ENCODE measurements at places on chromosomes 7 and 10.

GRCh38 chr7:80760292-80760691, 121.8 kb downstream of the CD36 start:
- DNase-seq, result no peak

DNA sequence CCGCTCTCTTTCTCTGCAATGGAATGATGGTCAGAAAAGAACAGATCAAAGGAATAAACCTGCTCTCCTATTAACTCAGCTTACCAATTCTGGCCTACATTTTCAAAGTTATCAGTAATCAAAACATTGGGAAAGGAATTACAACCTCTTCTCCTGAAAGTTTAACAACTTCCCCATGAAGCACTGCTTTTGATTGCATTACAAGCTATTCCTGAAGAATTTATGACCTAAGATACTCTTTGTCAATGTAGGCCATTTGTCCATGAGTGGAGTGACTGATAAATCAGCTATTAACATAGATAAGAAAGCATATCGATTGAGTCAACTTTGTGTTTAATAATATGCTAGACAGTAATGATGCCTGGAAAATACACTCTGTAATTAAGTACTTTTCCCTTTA, 271.7 kb upstream of the C7orf33 start:
- no peak for DNase-seq

DNA sequence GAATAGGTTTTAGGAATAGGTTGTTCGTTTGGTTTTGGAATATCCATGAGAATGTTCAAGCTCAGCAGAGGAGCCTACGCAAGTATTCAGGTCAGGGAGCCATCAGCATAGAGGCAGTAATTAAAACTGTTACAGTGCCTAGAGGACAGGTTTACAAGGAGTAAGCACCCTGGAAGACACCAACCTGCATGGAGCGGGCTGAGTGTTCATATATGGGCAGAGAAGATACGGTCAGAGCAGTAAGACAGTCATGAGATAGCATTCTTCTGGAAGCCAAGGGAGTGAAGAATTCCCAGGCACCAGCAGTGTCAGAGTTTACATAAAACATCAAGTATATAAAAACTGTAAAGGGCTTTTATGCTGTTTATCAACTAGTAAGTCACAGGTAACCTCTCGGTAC, 96.5 kb downstream of the LRRC4 start:
- no peak for DNase-seq

- DNase-seq, result no peak
Measured at GRCh38 chr7:31254926-31255325, 85.6 kb downstream of the NEUROD6 start.

DNA sequence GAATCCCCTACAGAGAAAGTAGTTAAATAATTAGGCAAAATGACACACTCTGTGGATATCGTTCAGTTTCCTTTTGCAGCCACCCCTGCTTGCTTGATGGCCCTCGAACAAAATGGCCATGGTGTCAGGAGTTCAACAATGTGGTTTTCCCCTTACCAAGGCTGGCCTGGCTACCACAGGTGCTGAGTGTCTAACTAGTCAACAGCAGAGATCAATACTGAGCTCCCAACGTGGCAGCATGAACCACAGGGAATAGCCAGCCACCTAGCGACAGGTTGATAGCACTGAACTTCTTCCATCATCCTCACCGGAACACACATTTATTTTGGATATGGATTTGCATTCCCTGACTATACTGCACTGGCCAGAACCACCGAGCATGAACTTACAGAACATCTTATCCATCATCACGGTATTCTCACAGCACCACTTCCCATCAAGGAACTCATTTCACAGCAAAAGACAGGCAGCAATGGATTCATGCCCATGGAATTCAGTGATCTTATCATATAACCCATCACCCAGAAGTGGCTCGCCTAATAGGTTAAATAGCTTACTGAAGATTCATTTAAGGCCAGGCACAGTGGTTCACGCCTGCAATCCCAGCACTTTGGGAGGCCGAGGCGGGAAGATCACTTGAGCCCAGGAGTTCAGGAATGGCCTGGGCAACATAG, 6.3 kb downstream of the C10orf67 start:
- DNase-seq, result peak; percentile 64

- no peak for DNase-seq
Measured at GRCh38 chr7:54354436-54354835, 187.7 kb upstream of the VSTM2A start.

DNA sequence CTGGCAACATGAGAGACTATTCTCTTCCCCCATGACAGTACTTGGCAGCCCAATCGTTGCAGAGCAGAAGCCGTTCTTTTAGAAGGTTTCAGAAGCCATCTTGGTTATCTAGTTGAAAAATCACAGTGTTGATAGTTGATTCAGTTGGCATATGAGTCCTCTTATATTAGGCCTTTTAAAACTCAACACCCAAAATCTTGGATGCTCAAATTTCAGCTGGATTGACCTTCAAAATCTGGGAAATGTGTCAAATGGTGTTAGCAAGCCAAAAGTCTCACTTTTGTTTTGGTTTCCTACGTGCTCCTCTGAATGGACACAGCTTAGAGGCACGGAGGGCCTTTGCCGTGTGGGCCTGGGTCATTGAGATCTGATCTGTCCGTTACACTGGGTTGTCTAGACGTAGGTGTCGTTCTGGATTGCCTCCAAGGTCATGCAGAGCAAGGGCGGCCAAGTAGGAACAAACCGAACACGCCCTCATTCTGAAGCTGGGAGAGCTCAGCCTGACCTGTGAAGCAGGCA, 59.3 kb upstream of the BMPER start:
- DNase-seq, result no peak

GRCh38 chr10:123134915-123135414, 805 bp upstream of the HMX3 start:
- no peak for DNase-seq

DNA sequence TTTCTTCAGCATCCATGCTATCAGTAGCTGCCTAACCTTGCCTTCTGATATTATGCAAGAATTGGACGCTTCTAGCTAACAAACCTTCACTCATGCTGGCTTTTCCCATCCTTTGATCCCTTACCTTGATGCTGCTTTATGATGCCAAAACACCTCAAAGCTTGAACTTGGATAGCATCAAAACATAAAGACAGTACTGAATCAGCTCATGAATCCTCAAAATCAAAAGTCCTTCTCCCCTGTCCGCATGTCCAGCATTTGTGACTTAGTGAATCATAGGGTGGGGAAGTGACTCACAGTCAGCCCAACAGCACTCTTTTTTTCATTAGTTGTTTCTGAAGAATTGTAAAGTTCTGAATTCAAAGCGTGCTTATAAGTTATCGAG, 89.5 kb upstream of the PIK3CG start:
- peak; percentile 58 for DNase-seq

GRCh38 chr7:121192834-121193233, 136.0 kb upstream of the WNT16 start:
- DNase-seq, result no peak

DNA sequence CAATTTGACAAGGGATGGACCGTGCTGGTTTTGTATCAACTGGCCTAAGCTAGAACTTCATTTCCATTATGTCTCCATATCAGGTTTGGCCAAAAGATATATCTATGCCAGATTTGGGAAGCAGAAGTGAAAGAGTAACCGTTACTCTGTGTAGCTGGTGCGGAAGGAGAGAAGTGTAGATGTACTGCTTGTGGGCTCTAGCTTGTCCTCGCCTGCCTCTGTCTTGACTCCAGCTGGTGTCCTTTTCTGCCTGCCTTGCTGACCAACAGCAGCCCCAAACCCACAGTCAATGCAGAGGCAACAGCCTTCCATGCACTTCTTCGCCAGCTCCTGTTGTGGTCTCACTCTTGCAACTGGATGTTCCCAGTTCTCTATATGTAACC, 128.5 kb downstream of the KIF20B start:
- no peak for DNase-seq

DNA sequence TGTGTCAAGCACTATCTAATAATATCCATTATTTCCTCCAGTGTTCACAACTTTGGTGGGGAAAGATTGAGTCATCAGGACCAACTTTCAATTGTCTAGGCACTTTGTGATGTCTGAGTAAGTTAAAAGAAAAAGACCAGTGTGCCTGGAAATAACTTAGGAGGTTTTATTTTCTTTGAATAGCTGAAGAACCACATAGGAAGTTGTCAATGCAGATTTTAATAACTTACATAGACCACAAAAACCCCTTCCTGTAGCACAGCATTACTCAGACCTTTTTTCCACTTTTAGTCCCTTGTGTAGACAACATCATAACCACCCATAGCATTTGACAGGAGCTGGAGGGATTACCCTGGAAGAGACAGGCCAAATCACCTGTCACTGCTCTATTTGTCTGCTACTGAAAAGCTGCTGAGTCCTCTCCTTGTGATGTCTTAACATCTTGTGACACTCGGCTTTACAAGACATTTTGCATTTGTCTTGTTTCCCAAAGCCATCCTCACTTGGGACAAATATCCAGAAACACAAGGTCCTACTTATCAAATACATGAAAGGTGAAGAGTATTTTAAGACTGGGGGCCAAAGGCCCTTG, 241.5 kb upstream of the PTER start:
- DNase-seq, result no peak

GRCh38 chr10:129491123-129491734, 24.2 kb downstream of the MGMT start:
- no peak for DNase-seq

DNA sequence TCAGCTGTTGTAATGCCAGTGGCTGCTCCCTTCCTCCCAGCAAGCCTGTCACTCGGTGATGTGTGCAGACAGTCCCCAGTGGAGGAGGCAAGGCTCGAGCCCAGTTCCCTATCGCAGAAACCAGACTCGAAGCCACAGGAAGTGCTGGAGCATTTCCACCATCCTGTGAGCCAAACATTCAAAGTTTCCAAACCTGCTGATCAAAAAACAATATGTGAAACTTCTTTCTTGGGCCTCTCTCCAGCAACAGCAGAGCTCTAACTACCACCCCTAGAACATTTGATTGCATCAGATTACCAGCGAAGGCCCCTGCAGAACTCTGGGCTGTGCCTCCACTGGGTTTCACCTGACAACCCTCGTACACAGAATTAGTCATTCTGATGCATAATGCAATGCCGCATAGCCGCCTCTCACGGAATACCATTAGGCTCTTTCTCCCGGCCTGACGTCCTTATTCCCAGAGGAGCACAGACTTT, 94.0 kb downstream of the ELMO1 start:
- DNase-seq, result no peak

GRCh38 chr7:34844406-34844805, 186.4 kb downstream of the NPSR1 start:
- no peak for DNase-seq

GRCh38 chr7:54349229-54349628, 192.9 kb upstream of the VSTM2A start:
- no peak for DNase-seq

DNA sequence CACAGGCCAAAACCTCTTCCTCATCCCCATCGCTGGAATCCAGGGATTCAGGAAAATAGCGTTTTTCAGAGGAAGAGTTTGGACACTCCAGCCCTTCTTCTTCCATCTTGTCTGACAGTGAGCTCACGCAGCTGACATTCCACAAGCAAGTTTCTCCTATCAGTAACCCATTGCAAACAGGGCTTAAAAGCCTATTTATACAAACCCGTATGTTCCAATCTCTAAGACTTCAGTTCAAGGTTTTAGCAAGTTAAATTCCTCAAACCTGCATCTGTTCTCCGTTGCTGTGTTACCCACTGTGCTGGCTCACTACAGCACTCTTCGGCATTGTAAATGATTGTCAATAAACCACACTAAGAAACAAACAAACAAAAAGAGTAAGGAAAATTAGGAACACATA, 373 bp downstream of the DHX32 start:
- no peak for DNase-seq

GRCh38 chr10:86339226-86339865, 27.2 kb downstream of the GRID1 start:
- no peak for DNase-seq

- no peak for DNase-seq
Measured at GRCh38 chr7:129907122-129907736, 45.5 kb downstream of the UBE2H start.

DNA sequence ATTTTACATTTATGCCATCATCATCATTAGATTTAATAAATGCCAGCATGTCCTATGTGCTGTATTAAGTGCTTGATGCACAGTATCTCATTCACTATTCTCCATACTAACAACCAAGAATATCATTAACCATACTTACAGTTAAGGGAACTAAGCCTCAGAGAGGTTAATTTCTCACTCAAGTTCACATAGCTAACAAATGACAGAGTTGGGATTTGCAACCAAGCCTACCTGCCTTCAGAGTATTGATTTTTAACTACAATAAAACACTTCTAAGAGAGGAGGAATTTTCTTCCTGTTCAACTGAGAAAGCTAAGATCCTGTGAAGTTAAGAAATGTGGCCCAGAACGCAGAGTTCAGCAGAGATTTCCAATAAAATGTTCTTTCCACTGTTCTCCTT, 403.0 kb downstream of the KCNMA1 start:
- DNase-seq, result no peak

GRCh38 chr7:92697414-92697813, 107.2 kb upstream of the FAM133B start:
- no peak for DNase-seq

DNA sequence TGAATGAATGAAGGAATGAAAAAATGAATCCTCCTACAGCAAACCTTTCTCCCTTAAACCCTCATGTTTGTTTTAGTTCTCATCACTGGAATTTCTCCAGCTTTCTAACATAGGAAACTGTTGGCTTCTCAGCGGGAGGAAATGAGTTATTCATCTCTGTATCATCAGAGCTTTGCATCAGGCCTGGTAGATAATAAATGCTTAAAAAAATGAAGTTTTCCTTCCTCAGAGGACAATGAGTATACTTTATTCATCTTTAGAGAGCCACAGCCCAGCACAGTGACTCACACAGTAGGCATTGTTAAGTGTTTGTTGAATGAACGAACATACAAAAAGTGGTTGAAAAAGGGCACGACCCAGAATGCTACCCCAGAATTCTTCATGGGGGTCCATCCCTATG, 62.6 kb downstream of the COL13A1 start:
- DNase-seq, result peak; percentile 26
